ENCODE measurements at places on chromosomes 11 and 22. TPM values are rescaled to one million over a fixed set of nuclear protein-coding genes. Genes with fewer than 3 reads are reported as not detected.

The SEZ6L gene
- 0.04 TPM for total RNA-seq

The ZNF214 gene
- 0.88 TPM for total RNA-seq

The ZC3H12C gene
- total RNA-seq = 4.6 TPM

The RABL2B gene
- 11.8 TPM for total RNA-seq

The C22orf23 gene
- total RNA-seq = not detected

The NLRP14 gene
- total RNA-seq = not detected

The PLA2G3 gene
- 19.4 TPM for total RNA-seq

The MCAT gene
- total RNA-seq = 14.9 TPM

The ATG16L2 gene
- 16.1 TPM for total RNA-seq

The SLC25A45 gene
- 3.4 TPM for total RNA-seq

The KCTD17 gene
- total RNA-seq = 3.9 TPM

The CHRM1 gene
- not detected for total RNA-seq

The OR8D1 gene
- total RNA-seq = not detected

The TRIM77 gene
- total RNA-seq = not detected

The ANO1 gene
- 7.9 TPM for total RNA-seq

The TRPC6 gene
- 0.36 TPM for total RNA-seq

The ZNRF3 gene
- total RNA-seq = 6.4 TPM

The GAS2L1 gene
- total RNA-seq = 27.7 TPM

The ABCG4 gene
- total RNA-seq = 0.52 TPM

The C1QTNF4 gene
- not detected for total RNA-seq

The CARD16 gene
- total RNA-seq = 14.0 TPM

The PHF21A gene
- 17.2 TPM for total RNA-seq

The APLNR gene
- 1.8 TPM for total RNA-seq

The ROBO4 gene
- total RNA-seq = 2.3 TPM

The OR52N4 gene
- not detected for total RNA-seq

The NCAM1 gene
- total RNA-seq = 0.60 TPM

The ALG9 gene
- 20.7 TPM for total RNA-seq

The ACR gene
- 0.40 TPM for total RNA-seq

The LAMTOR1 gene
- total RNA-seq = 81.0 TPM

The LARGE2 gene
- 30.4 TPM for total RNA-seq

The VPREB1 gene
- not detected for total RNA-seq

The MS4A4E gene
- total RNA-seq = 0.64 TPM

The GUCY1A2 gene
- 0.84 TPM for total RNA-seq

The OR4C16 gene
- not detected for total RNA-seq

The DRICH1 gene
- total RNA-seq = 0.32 TPM

The PIH1D2 gene
- 1.6 TPM for total RNA-seq

The CADM1 gene
- total RNA-seq = 8.8 TPM

All from esophagus mucosa (tissue), 1 donor.